Caki2 (cell line): ENCODE measurements at places on chromosomes 7 and 10. TPM values are rescaled to one million over a fixed set of nuclear protein-coding genes. Genes with fewer than 3 reads are reported as not detected.

Gene PTF1A
- not detected in 2 replicates for total RNA-seq

DNA sequence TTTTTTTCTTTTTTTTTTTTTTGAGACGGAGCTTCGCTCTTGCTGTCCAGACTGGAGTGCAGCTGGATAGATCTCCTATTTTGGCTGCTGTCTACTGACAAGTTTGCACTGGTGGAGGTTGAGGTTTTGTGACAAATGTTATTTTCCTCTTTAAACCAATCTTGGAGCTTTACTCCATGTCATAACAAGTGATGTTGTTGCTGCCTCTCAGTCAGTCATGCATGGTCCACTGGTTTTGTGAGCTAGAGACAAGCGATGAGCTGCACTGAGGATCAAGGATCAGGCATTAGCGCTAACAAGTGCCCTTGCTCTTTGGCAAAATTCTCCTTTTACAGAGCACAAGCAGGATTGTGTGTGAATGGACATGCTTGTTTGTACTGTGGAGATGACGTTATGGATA is 805 bp upstream of the WDFY4 start:
- no peak for DNase-seq

Gene YAE1
- 26.6 and 28.9 TPM in 2 replicates for total RNA-seq

GRCh38 chr7:81267508-81267907 is 348.7 kb upstream of the SEMA3C start:
- peak; percentile 13 for DNase-seq

DNA sequence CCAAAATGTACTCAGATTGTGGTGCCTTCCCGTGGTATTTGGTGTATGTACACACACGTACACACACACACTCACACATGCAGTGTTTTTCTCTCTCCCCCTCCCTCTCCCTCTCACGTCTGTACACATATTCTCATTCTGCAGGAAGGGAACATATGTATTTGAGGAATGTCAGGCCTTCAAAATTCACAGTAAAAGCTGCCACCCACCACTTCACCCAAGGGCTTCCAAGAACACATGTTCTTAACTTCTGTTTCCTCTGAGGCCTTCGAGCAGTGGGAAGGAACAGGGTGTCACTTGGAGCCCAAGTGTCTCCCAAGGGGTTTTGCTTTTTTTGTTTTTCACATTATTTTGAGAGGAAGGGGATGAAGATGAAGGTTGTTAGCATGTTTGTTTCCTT is 198.9 kb downstream of the TCF7L2 start:
- DNase-seq = no peak

DNA sequence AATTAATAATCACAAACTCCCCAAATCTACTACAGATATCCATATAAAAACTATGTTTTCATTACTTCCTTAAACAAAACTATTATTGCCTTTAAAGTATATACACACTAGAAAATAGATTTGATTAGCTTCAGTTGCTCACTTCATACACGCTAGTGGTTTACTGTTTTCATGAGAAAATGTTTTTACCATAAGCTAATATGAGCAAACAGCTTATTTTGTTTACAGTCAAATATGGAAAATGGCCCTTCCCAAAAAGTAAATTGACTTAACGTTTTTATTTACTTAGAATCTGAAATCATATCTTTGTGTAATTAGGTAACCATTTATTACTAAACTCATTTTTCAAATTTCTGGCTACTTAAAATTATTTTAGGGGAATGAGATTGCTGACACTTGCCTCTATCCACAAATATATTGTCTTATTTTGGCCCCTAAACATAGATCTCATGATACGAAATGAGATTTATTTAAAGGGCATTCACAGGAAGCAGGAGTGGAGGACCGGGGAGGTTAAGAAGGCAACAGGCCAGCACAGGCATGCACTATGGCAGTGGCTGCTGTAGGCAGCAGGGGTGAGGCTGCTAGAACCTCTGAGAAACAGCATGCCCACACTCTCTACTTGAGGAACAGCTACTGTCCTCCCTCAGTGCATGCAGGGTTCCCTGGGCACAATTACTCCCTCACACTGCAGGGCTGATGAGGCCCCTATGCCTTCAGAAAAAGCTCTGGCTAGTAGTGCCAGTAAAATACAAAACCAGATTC is 29.6 kb upstream of the SOSTDC1 start:
- DNase-seq = no peak

Gene ZNF853
- total RNA-seq = not detected in 2 replicates

DNA sequence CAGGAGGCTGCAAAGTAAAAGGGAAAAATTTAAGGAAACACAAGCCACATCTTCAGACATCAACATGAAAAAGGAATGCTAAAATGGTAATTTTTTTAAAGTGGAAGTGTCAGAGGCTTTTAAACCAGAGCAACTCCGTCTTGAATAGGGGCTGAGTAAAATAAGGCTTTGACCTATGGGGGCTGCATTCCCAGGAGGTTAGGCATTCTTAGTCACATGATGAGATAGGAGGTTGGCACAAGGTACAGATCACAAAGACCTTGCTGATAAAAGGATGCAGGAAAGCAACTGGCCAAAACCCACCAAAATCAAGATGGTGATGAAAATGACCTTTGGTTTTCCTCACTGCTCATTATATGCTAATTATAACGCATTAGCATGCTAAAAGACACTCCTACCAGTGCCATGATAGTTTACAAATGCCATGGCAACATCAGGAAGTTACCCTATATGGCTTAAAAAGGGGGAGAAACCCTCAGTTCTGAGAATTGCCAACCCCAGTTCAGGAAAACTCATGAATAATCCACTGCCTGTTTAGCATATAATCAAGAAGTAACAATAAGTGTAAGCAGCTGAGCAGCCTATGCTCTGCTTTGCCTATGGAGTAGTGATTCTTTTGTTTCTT is 128.3 kb downstream of the SKAP2 start:
- DNase-seq = no peak

Gene PLXDC2
- 4.7 and 7.4 TPM in 2 replicates for total RNA-seq

GRCh38 chr10:123274306-123275135 is 120.3 kb downstream of the BUB3 start:
- no peak for DNase-seq

GRCh38 chr10:103111031-103111917 is 81.8 kb downstream of the NT5C2 start:
- DNase-seq = no peak

DNA sequence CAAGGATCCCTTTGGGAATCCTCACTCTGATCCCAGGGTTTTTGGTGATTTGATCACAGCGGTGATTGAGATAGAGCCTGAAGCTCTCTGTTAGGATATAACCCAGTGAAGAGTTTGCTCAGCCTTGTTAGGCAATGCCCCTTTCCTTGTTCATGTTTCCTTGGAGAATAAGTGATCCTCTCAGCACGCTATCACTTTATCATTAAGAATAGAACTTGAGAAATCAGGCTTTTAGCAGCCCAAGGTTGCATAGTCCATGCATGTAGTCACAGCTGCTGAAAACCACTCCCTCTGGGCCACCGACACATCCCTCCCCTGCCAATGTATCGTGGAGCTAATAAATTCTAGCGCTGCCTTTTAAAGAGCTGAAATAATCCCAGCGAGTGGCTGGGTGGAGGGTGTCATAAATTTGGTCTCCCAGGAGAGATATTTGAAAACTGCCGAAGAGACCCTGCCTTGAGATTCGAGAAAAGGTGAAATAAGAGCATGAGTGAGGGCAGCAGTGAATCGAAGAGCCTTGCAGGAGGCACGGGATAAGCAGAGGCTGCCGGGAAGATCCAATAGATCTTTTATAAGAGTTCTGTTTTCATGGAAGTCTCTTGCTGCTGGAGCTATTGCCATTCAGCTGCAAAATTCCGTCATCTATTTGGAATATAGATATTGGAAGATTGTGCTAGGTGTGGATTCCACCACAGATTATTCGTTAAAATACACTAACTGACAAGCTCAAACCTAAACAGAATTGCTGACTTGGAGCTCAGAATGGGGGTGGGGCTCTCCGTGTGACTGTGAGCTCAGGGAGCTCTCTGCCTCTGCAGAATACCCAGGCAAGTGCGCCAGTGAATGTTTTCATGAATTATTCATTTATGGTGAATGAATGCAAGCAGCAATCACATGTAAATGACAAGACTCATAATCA is 249.8 kb downstream of the TRIL start:
- peak; percentile 81 for DNase-seq

GRCh38 chr7:94284104-94284503 is 110.6 kb upstream of the COL1A2 start:
- no peak for DNase-seq

DNA sequence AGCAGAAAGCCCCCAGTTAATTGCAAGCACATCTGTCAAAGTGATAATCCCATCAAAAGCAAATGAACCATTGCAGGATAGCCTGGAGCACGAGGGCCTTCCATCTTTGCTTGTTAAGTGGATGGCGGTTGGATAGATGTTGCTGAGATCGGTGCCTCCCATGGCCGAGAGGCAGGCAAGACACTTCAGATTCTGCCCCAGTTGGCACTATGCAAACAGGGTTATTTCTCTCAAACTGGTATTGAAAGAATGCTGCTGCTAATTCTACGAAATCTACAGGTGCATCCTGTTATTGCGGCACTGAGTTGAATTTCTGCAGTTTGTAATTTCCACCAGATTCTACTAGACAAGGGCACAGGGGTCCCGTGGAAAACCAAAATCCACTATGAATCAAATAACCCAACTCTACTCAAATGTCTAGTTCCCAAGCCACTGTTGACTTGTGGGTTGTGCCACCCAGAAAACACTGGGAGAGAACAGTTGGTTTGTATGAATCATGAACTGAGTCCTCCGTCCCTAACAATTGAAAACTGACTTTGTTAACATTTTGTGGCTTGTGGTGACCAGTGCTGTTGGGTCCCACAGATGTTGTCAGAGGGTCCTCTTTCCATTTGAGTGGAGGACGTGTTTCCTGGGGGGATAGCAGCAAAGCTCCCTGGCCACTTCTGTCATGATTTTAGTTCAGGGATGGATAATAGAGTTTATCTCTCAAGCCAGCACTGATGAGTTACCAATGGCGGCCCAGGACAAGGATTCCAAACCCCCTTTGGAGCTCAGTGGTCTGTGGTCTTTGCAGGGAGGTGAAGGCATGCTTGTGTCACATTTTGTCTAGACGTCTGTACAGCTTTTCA is 7.1 kb upstream of the IL2RA start:
- DNase-seq = no peak

Gene HTRA1
- total RNA-seq = 34.5 and 42.1 TPM in 2 replicates

Gene SPDYE18
- total RNA-seq = not detected in 2 replicates

DNA sequence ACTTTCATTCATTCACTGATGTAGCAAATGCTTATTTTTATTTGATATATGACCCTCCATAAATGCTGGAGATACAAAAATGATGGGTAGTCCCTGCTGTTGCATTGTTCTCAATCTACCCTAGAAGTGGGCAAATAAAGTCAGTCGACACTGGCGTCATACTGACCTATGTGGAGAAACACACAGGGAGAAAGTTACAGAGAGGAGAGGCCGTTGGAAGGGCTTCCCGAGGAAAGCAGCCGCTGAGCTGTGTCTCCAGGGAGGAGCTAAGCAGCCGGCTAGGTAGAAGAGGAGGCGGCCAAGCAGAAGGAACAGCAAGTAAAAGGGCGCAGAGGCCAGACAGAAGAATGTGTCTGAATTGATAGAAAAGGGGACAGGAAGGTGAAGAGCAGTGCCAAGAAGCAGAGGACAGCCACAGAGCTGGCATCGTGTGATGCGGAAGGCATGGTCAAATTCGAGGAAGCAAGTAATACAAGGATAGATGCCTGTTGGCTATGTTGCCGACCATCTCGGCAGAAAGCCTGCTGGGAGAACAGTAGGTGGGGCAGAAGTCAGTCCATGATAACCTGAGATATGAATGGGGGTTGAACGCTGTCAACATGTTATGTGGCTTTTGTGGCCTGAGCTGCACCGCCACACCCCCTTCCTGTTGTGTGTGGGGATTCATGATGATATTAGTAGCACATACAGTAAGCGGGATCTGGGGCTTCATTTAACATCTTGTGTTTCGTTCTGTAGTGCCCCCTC is 25.9 kb downstream of the ST8SIA6 start:
- DNase-seq = no peak

Gene STN1
- 34.5 and 46.1 TPM in 2 replicates for total RNA-seq

- DNase-seq = peak; percentile 55
Observed at GRCh38 chr10:14523286-14523685, 192.6 kb upstream of the FRMD4A start.

DNA sequence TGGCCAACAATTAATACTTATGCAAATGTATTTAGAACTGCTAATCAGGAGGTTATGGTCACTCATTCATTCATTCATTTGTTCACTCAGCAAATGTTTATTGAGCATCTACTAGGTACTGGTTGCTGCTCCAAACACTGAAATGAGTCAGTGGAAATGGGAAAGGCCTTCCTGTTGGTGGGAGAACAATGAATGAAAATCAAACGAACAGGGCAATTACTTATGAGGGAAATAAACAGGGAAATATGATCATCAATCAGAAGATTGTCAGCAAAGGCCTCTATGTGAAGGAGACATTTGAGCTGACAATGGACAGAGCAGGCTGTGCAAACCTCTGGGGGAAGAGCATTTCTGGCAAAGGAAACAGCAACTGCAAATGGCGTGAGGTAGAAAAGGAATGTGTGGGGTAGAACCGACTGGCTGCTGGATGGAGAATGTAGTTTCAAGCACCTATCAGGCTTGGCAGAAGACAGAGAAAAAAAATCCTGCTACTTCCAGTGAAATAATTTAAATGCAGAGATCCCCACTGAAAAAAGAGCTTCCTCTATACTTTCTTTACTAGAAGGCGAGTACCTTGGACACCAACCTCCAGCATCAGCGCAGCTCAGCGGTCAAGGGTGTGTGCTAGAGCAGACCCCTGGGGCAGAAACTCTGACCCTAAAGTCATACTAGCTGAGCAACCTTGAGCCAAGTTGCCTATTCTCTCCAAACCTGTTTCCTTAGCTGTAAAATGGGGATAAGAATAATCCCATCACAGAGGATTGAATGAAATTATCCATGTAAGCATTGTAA is 108.8 kb upstream of the EEPD1 start:
- no peak for DNase-seq

- DNase-seq = no peak
Observed at GRCh38 chr7:37344886-37345579, 103.6 kb downstream of the ELMO1 start.

DNA sequence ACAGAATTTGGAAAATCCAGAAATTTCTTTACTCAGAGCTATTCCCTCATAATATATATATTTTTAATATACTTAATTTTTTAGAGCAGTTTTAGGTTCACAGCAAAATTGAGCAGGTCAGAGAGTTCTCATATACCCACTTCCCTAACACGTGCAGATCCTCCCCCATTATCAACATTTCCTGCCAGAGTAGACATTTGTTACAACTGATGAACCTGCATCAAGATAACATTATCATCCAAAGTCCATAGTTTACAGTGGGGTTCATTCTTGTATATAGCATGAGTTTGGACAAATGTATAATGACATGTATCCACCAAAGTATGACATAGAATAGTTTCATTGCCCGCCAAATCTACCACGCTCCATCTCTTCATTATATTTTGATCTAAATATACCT is 170.0 kb downstream of the PTEN start:
- DNase-seq = no peak

Gene DNAJC12
- total RNA-seq = 0.17 and 5.5 TPM in 2 replicates

- no peak for DNase-seq
Observed at GRCh38 chr7:46349490-46349889, 428.4 kb upstream of the IGFBP3 start.

GRCh38 chr10:130065251-130065650 is 45.4 kb downstream of the C10orf143 start:
- no peak for DNase-seq

- peak; percentile 93 for DNase-seq
Observed at GRCh38 chr7:47283497-47284131, 298.3 kb downstream of the TNS3 start.

GRCh38 chr10:126124668-126125349 is 228.4 kb downstream of the FANK1 start:
- no peak for DNase-seq

- DNase-seq = no peak
Observed at GRCh38 chr10:119642556-119643111, 8.5 kb upstream of the BAG3 start.

Gene SLC18A3
- total RNA-seq = not detected in 2 replicates
